ENCODE measurements at places on chromosomes 5 and 9.

DNA sequence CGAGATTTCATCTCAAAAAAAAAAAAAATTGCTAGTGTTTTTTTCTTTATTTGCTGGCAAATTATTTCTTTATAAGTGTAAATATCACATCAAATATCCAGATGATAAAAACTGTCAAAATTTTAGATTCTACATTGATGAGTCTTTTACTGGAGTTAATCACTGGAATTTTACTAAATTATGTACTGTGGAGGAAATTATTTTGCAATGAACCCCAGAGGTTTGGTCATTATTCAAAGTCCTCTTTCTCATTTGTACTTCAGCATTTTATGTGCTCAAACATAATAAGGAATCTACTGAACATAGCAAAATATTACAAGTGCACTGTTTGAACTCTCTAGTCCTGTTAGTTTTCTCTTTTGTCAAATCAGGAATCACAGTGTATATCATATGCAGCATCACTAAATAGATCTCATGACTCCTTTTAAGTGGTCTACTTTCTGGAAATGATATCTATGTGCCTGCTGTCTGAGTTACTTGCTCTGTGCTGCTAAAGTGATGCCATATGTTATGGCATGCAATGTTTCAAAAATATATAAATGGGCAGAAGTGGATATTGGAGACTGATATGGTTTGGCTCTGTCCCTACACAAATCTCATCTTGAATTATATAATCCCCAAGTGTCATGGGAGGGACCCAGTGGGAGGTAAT is 18.0 kb downstream of the OTULINL start:
- DNase-seq = no peak

DNA sequence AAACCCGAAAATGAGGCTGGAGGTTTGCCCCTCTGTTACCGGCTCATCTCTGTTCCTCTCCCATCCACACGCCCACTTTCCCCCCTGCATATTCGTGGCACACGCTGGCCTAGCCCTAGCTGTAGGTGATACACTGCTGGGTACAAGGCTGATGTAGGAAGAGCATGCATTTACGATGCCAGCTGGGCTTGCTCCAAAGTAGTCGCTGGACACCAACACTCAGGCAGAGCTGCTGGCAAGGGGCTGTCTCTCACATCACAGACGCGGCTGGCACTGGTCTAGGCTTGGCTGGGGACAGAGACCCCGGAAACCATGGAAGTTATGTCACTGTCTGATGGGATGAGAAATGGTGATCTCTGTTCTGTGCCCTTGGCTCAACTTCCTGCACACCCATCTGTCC is 9.8 kb upstream of the PHYKPL start:
- DNase-seq = no peak

- DNase-seq = peak; percentile 85
Observed at GRCh38 chr9:109119439-109120203, at the start of gene TMEM245. Gene TMEM245 (minus strand): TSS chr9:109119947. CDS start chr9:109119913, 34 bp downstream.

DNA sequence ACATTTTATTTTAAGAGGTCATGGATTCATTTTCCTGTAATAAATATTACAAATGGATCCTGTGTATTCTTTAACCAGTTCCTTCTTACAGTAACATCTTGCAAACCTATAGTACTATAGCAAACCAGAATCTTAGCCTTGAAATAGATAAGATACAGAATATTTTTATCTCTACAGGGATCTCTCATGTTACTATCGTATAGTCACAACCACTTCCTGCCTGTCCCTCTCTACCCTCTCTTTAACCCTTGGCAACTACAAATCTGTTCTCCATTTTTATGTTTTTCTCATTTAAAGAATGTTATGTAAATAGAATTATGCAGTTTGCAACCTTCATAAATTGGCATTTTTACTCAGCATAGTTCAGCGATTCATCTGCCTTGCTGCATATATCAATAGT is 454.0 kb downstream of the DIRAS2 start:
- DNase-seq = no peak

GRCh38 chr9:13491138-13491492 is 211.6 kb upstream of the MPDZ start:
- DNase-seq = no peak

DNA sequence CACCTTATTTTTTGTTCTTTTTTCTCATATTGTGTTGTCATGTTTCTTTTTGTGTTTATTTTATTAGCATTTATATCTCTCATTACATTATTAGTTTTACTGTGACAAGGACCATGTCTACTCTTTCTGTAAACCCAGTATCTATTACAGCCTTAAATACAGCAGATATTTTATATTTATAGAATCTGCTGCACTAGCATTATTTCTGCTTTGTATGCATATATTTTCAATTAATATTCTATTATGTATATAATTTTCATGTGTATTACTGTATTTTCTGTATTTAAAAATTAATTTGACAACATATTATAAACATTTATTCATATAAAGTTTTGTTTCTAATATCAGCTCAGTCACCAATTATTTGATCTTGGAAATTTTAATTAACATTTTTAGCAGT is 19.5 kb upstream of the C6 start:
- DNase-seq = no peak

GRCh38 chr5:109784687-109785086 is 95.0 kb downstream of the MAN2A1 start:
- DNase-seq = no peak

All from stimulated activated CD4-positive, alpha-beta T cell treated with anti-CD3 and anti-CD28 coated beads, Interleukin-1b, Interleukin-23, amount 100 ng/mL, for 4 hours (primary cell).